Esophagus muscularis mucosa (tissue), 4 donors: ENCODE measurements at places on chromosomes 1 and 21. TPM values are rescaled to one million over a fixed set of nuclear protein-coding genes. Genes with fewer than 3 reads are reported as not detected.

Gene GUCA2A
- total RNA-seq = not detected

Gene LIN9
- 2.5 TPM for total RNA-seq

Gene LHX8
- total RNA-seq = not detected

Gene FTCD
- not detected for total RNA-seq

GRCh38 chr1:91633438-91633837 is 132.8 kb downstream of the CDC7 start:
- no peak for DNase-seq

GRCh38 chr1:85339089-85339488 is 62.7 kb upstream of the BCL10 start:
- no peak for DNase-seq

DNA sequence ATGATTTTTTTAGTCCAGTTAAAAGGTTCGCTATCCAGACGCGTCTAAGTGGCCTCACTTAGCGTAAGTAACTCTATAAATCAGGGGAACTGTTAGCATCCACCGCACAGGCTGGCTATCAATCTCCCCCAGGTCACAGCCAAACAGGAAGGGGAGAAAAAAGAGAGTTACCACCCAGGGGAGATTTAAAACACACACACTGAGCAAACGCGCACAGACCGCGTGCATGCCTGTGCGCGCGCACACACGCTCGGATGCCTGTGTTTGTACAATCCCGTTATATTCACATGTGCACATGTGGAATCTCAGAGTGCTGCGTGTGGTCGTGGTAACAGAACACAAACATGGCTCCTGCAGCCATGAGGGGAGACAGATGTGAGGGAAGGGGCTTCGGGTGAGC is 125.4 kb downstream of the CASZ1 start:
- DNase-seq = no peak

- no peak for DNase-seq
Observed at GRCh38 chr1:226293553-226293920, 15.4 kb downstream of the LIN9 start.

- DNase-seq = no peak
Observed at GRCh38 chr1:226675715-226676357, 63.2 kb downstream of the ITPKB start.

DNA sequence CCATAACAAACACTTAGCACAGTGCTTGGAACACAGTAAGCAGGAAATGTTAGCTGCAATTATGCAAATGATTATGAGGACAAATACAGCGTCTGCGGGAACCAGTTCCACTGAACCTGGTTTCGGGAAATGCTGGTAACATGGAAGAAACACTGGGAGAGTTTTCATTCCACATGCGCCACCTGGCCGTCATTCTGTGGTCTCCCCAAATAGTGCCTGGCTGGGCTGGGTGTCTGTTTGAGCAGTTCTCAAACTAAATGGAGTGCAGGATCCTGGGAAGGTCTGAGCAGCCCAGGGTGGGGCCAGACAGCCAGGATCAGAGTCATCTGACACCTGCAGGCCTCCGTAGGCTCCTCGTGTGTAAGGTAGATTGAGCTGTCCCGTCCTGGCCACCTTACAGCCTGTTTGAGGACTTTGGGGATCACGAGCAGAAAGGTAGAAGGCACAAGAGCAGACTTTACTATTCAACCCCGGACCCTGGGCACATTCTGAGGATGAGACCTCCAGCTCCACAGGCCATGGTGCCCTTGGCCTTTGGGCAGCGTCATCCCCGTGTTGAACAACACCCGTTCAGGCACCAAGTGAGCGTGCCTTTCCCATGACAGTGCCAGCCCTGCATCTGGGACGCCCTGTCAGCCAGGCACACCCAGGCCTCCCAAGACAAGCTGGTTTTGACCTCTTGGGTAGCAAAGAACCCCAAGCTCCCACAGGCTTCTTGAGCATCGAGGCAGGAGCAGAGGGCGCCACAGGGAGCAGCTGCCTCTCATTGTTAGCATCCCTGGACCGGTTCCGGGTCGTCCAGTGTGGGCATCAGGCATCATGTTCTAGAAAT is 101.9 kb downstream of the PRDM2 start:
- DNase-seq = no peak

DNA sequence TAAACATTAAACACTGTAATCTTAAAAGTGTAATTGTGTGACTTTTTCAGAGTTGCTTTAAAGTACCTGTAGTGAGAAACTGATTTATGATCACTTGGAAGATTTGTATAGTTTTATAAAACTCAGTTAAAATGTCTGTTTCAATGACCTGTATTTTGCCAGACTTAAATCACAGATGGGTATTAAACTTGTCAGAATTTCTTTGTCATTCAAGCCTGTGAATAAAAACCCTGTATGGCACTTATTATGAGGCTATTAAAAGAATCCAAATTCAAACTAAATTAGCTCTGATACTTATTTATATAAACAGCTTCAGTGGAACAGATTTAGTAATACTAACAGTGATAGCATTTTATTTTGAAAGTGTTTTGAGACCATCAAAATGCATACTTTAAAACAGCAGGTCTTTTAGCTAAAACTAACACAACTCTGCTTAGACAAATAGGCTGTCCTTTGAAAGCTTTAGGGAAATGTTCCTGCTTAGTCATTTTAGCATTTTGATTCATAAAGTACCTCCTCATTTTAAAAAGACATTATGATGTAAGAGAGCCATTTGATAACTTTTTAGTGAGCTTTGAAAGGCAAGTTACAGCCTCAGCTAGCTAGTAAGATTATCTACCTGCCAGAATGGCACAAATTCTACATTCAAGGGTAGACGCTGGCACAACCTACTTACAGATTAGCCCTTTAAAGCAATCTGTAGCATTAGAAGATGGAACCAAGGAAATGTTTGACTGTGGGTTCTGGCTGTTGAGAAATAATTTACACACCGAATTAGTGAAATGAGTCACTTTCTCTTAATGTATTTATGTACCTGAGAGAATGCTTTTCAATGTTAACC is 9.4 kb downstream of the SOD1 start:
- DNase-seq = no peak

GRCh38 chr1:160167056-160167455 is 15.7 kb downstream of the ATP1A4 start:
- no peak for DNase-seq
